ENCODE measurements at places on chromosomes 7 and 10. TPM values are rescaled to one million over a fixed set of nuclear protein-coding genes. Genes with fewer than 3 reads are reported as not detected.
A peak's percentile ranks its signal among the peaks of the same experiment; 100 is the strongest.

HTR5A gene
- total RNA-seq: not detected

SORBS1 gene
- 0.66 TPM for total RNA-seq

- no peak for DNase-seq
Observed at GRCh38 chr10:95309958-95310357, 19.2 kb upstream of the PDLIM1 start.

DNA sequence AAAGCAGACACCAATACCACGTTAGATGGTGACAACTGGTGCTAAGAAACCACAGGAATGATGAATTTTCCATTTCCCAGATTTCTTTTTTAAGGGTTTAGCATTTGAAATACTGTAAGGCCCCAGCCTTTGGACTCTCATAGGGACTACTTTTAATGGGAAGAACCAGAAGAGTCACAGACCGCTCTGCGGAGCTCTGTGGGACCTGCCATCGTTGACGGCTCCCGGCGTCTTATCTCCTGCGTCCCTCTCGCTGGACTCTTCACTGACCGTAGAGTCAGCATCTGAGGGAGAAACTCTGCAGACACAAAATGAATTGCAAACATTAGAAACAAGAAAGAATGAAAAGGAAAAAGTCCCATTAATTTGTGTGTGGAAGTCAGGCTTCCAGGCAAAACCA lies 81.4 kb upstream of the ATP6V0A4 start:
- no peak for DNase-seq

GRCh38 chr10:7788639-7789286 lies 786 bp downstream of the ATP5F1C start:
- no peak for DNase-seq

DNA sequence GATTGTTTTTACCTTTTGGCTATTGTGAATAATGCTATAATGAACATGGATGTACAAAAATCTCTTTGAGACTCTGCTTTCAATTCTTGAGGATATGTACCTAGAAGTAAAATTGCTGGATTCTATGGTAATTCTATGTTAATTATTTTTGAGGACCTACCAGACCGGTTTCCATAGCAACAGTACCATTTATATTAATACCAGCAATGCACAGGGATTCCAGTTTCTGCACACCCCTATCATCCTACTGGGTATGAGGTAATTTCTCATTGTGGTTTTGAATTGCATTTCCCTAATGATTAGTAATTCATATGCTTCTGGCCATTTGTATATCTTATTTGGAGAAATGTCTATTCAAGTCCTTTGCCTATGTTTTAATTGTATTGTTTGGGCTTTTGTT lies 9.9 kb upstream of the PPP1R9A start:
- no peak for DNase-seq

DNA sequence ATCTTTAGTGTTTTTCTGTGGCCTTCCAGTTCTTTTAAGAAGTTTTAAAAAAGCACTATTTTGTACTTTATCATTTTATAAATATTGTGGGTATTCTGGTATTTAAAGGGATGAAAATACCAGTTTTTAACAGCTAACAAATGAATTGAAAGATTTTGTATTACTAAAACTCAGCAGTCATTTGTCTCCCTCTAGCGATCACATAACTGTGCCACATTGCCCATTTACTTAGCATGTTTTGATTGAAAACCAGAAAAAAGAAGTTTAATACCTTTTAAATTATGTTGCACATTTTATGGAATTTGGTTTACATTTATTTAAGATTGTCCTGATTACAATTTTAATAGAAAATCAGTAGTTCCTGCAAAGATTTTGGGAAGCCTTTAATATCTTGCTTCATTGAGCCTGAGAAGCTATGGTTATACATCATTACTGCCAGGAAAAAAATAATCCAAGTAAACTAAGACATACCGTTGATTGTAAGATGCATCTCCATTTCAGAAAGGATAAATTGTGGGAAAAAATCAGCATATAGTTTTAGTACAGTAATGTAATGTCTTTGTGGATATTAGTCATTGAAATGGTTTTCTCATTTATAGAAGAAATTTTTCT lies 34.9 kb downstream of the TAX1BP1 start:
- no peak for DNase-seq

DNA sequence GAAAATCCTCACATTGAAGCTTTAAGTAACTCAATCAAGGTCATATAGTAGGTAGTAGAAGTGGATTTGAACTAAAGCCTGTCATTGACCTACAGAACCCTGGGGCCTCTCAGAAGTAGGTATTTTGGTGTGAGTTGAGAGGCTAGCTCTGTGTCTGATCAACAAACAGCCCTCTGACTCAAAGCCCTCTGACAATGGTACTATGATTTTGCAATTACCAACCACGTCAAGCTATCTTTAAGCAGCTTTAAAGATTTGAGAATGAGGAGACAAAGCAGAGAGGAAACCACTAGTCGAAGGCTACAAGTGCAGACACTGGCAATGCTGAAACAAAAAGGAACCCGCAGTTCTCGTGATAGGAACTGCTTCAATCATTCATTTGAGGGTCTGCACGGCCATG lies 19.0 kb upstream of the PDE1C start:
- DNase-seq: no peak

GRCh38 chr10:14112056-14112455 lies 218.7 kb downstream of the FRMD4A start:
- DNase-seq: no peak

- peak; percentile 74 for DNase-seq
Observed at GRCh38 chr10:30581779-30582380, 47.7 kb downstream of the LYZL2 start.

ZNF138 gene
- total RNA-seq: 8.6 TPM

DNA sequence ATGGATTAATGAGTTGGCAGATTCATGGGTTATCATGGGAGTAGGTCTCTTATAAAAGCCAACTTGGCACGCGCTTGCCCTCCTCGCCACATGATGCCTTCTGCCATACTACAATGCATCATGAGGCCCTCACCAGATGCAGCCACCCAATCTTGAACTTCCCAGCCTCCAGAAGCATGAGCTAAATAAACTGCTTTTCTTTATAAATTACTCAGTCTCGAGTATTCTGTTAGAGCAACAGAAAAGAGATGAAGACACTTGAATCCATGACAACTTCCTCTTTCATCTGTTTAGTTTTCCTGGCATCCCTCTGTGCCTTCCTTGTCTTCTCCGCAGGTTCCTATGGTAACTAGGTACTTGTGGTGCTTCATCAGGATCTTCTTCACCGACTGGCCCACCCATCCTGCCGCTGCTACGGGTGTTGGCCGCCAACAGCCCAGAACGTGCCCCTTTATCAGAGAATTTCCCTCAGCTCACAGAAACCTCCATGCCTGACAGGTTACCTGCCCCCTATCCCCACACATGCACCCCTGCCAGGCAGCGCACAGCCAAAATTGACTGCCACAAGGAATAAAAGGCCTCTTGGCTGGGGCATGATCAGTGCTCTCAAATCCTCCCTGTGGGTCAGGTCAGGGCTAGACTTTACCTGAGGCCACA lies 28.0 kb upstream of the PPIF start:
- DNase-seq: no peak

DNA sequence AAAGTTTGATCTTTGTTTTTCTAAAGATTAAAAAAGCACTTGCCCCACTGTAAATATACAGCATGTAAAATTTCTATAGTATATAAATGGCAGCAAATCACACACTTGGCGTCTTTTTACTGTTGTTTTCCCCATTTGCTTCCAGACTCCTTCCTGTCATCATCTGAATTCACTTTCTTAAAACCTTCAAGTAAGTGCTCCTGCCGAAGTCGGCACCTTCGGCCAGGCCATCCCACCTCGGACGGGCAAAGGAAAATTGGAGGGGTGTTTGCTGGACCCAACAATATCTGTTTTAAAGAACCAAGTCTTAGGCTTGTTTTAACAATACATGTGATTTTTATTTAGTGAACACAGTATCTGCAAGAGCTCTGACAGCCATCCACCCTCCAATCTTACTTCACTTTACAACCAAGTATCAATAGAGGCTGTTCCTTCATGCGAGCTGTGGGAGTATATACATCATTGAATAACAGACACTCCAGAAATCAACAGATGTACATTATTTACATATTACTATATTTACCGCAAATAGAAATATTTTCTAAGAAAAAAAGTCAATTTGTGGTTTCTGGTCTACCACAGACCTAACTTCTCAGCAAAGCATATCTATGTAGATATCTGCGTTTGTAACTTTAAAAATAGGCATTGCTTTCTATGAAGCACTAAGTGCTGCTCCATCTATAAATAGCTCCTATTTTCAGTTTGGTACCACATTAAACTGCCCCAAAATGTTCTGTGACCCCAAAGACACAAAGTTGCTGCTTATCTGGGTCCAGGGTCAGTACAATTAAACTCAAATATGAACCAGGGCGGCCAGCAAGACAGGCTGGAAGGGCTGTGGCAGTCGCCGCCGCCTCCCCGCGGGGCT lies 110.7 kb downstream of the CYTH3 start:
- no peak for DNase-seq

CYREN gene
- 52.8 TPM for total RNA-seq

DNA sequence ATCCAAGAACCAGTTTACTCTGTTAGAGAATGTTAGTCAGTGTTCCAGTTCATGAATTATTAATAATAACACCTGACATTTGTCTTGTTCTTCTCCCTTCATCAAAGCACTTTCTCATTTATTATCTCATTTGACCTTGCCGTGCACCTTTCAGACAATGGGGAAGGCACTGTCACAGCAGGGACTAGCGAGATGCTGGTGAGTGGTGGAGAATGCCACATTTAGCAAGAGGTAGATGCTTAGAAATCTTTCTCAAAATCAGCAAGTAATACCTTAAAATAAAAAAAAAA lies 34.2 kb upstream of the XRCC2 start:
- no peak for DNase-seq

- DNase-seq: no peak
Observed at GRCh38 chr10:128305601-128306345, 179.6 kb upstream of the MKI67 start.

GRCh38 chr7:14125998-14126397 lies 136.5 kb upstream of the ETV1 start:
- DNase-seq: no peak

DNA sequence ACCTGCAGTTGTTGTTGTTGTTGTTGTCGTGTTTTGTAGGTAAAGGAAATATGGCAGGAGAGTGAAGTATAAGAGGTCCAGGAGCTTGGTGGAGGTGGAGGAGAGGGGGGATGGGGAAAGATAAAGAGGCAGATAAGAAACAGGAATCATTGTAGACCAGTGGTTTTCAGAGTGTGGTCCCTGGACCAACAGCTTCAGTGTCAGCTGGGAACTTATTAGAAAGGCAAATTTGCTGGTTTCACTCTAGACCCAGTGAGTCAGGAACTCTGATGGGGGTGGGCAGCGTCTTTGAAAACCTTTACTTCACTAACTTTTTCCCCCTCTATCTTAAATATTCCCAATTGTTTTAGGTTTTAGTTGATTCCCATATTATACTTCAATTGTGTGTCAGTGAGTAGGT lies 241.5 kb downstream of the AUTS2 start:
- DNase-seq: no peak

DNA sequence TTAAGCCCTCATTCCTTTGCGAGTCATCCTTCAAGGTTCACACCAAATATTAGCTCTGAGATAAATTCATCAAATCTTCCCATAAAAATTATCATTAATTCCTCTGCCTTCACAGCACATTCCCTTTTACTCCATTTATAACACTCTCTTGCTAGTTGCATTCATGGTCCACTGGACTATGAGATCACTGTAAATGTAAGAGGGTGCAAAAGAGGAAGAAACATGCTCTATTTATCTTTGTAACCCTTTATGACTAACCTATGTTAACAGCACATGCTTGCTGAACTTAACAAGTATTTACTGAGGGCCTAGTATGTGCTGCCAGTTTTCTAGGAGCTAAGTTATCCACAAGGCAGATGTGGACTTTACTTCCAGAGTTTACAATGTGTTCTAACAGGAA lies 86.7 kb upstream of the TMEM168 start:
- DNase-seq: no peak

DNA sequence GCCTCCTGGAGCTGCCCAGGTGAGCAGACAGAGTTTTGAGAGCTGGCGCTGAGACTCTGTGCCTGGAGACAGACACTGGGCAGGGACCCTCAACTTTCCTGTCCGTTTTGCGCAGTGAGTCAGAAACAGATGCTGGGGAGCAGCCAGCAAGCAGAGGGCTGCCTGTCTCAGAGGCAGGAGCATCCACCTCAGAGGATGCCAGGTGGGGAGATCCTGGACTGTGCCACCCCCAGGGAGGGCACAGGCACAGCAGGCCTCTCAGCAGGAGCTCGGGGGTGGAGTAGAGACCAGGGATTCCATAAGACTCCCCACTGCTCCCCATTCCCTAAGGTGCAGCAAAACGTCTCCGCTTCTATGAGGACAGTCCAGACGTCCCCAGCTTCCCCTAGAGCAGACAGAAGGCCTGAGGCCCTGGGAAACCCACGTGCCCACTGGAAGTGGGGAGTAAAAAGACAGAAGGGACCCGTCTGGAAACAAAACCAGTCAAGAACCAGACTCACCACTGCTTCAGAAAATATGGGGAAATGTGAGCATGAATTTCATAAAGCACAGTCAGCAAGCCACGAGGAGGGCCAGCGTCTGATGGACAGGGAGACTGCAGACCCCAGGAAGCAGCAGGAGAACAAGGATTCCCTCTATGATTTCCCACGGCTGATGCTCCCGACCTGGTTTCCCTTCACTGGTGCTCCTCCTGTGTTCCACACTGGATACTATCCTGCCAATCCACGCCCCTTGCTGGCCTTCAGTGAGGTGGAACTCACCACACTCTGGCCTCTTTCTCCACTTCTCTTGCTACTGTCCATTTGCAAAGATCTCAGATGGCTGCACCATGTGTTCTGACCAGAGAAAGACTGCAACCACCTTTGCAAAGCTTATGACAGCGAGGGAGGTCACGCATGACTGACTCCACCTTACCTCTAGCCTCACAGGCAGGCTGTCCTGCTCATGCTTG lies 151.3 kb upstream of the FAM20C start:
- peak; percentile 51 for DNase-seq

UNCX gene
- not detected for total RNA-seq

GRCh38 chr10:73997461-73997786 lies 492 bp upstream of the VCL start:
- DNase-seq: no peak

HOXA9 gene
- total RNA-seq: not detected

EGR2 gene
- total RNA-seq: 201 TPM

DNA sequence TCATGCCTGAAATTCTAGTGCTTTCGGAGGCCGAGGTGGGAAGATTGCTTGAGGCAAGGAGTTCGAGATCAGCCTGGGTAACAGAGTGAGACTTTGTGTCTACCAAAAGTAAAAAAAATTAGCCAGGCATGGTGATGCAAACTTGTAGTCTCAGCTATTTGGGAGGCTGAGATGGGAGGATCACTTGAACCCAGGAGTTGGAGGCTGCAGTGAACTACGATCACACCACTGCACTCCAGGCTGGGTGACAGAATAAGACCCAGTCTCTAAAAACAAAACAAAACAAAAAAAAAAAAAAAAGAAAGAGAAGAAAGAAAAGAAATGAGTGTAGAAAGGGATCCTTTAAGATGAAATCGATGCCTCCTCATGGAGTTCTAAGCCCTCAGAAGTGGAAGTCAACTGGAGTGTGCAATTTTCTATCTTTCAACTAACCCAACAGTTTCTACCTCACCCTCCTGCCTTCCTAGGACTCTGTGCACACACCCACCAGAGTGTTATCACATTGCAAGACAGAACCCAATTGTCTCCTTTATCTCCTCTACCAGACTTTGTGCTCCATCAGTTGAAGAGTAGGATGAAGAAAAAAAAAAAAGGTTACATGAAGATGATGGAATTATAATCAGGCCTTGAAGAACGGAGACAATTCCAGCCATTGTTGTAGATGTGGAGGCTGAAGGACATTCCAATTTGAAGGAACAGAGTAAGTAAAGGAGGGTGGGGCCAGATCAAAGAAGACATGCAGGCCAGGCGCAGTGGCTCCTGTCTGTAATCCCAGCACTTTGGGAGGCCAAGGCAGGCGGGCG lies 26.9 kb downstream of the NYAP1 start:
- no peak for DNase-seq

Measured in activated CD4-positive, alpha-beta T cell treated with anti-CD3 and anti-CD28 coated beads, Interleukin-2, amount 10 ng/mL, durations not matched to agents 24 days and 14 days (primary cell).